ENCODE measurements at places on chromosomes 12 and 14. TPM values are rescaled to one million over a fixed set of nuclear protein-coding genes. Genes with fewer than 3 reads are reported as not detected.

The SCN8A gene
- total RNA-seq = 1.2 TPM

The PRPF39 gene
- total RNA-seq = 148 TPM

The STXBP6 gene
- total RNA-seq = 13.6 TPM

The HOXC12 gene
- total RNA-seq = not detected

The DBX2 gene
- total RNA-seq = not detected

The GLRX5 gene
- 55.4 TPM for total RNA-seq

The DPPA3 gene
- total RNA-seq = not detected

The PITPNM2 gene
- 13.4 TPM for total RNA-seq

The RIPK3 gene
- total RNA-seq = 33.5 TPM

GRCh38 chr12:77760271-77761025 lies 70.2 kb upstream of the NAV3 start:
- DNase-seq = no peak

DNA sequence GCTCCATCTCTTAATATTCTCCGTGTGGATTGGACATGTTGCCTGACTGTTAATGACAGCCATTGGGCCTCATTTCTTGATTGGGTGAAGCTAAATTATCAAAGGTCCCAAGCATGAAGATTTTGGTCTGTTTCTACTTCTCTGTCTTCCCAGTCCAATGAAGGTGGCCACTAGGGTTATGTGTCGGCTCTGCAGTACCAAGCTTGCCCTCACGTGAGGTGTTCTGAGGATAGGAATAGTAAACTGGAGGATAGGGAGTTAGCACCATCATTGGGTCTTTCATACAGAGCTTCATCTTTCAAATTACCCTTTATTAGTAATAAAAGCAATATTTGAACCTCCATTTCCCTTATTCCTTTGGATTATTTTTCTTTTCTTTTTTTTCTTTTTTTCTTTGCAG lies 21.9 kb upstream of the BICD1 start:
- no peak for DNase-seq

- no peak for DNase-seq
These were observed 227.3 kb upstream of the DAAM1 start for GRCh38 chr14:58961045-58961731.

GRCh38 chr14:55430024-55430690 lies 10.3 kb downstream of the TBPL2 start:
- DNase-seq = peak; percentile 90

DNA sequence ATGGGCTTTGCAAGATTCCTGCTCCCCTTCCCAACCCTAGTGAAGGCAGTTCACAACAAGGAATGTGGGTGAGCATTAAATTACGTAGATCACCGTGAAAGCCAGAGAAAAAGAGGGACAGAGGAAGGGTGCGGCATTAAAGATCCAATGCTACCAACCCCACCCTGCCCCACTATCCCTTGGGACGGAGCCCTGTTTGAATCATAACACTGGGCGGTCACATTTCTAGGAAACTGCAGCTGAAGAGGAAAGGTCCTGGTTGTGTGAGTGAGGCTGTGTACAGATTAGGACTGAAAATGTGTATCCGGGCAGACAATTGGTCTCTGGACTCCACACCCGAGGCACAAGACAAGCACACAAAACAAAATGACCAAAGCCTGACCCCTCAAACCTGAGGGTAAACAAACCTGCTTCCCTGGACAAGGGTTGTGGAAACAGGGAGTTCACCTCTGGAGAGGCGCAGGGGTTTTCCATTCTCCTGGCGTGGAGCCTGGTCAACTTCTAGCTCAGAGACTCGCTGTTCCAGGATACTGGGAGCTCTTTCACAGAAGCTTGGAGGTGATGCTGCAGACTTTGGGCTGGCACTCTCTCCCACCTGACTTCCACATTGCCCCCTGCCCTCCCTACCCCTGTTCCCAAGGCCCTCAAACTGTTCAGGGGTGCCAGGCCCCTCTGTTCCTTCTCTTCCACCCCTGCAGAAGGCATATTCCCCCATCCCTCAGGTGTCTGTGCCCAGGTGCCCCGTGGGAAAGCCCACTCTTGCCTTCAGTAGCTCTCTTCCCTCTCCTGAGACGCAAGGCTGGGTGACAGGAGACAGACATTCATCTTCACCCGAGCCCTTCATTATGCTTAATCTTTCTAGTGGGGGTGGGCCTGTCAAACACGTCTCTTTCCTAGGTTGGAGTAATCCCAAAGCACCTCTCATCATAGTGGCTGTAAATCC lies 16.5 kb downstream of the NINJ2 start:
- DNase-seq = peak; percentile 67

- DNase-seq = no peak
These were observed 515.5 kb downstream of the C12orf50 start for GRCh38 chr12:87513536-87514280.

GRCh38 chr12:32983968-32984367 lies 87.4 kb upstream of the PKP2 start:
- no peak for DNase-seq

DNA sequence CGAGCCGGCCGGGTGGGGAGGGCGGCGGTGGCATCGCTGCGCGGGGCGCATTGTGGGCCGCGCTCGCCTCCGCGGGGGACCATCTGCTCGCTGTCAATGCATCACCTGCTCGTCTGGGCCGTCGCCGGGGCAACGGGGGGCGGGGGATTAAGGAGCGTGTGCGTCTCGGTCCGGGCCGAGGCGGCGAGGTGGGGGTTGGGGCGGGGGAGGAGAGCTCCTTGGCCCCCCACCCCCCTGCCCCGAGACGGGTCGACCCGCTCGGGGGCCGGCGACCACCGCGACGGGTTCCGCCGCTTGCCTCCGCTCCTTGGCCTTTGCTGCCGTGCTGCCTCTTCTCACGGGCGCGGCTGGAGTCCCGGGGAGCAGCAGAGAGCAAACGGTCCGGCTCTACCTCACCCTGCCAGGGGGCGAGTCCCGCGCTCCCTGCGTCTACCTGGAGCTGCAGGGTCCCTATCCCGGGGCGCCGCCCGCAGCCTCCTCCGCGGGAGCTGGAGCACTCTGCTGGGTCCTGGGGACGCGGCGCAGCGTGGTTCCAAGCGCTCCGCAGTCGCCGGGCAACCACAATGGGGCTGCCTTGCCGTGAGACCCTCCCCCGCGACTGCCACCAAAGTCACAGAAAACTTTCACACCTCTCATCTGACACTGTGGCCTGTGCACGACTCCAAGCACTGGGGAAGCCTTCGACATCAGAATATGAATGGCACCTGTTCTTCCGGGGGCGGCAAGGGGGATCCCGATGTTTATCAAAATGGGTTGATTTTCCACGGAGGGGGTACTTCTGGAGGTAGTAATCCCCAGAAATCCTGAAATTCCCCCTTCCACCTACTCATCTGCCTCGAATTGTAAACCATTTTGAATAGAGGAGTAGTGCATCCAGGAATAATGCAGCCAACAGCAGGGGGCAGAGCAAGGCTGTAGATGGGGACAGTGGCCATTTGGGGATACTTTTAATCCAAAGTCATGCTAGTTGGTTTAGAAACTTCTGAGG lies at the start of gene C12orf42:
TSS of gene C12orf42 (minus strand) at position 500 of the 988 bp plus-strand sequence. CDS start 17,542 bp downstream, outside the sequence.
- peak; percentile 77 for DNase-seq

DNA sequence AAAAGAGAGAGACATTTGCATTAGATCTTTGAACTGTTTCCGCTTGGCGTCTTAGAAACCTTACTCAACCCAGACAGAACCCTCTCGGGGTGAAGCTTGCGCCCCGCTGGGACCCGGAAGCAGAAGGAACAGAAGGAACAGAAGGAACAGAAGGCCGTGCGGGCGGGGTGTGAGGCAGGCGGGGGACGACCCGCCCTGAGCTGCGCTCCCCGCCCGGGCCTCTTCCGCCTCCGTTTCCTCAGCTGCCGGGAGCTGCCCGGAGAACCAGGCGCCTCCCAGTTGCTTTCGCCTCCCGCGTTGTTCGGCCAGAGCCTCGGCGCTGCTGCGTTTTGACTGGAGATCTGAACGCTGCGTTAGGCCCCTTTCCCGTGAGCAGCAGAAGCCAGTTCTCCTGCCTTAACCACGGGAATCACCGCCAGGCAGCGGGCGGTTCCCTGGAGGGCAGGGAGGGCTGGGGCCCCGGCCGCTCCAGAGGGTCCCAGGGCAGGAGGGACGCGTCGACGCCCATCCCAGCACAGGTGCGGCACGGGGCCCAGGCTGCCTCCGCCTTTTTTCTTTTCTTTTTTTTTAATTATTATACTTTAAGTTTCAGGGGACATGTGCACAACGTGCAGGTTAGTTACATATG lies 19.3 kb upstream of the MMP17 start:
- DNase-seq = no peak

DNA sequence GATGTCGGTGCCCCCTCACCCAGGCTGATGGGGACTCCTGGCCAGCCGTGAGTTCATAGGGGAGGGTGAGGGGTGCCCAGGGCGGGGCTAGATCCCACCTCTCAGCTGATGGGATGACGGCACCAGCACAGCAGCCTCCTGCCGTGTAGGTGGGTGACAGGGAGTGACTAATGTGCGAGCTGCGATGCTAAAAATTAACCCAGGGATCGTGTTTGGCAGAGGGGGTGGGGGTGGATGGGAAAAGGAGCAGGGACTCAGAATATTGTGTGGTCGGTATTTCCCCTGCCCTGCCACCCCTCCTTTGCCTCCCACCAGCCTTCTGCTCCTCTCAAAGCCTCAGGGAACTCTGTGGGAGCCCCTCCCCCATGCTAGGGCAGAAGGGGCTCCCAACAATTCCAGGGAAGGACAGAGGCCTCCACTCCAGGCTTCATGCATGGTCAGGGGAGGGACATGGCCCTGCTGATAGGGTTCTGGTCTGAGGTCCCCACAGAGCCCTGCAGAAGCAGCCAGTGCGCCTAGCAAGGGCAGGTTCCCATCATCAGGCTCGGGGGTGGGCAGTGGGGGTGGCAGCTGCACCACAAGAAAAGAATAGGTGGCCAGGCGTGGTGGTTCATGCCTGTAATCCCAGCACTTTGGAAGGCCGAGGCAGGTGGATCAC lies 12.5 kb downstream of the TAMALIN start:
- DNase-seq = peak; percentile 83

GRCh38 chr14:75281654-75282019 lies 3.0 kb downstream of the FOS start:
- DNase-seq = no peak

DNA sequence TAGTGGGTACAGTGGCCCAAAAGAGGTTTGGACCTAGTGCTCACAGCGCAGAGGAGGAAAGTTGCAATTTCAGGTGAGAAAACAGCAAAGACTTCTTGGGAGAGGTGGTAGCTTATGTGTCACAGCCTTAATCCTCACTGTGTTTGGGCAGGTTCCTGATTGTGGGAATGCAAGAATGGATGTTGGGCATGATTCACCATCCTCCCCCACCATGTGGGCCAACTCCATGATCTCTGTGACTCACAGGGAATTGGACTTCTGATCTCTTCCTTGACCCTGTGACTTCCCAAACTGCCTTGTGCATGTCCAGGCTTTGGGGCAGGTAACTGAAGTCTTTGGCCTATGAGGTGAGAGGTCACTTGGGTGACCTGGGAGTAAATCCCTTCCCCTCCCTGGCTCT lies 1.8 kb upstream of the CHST11 start:
- no peak for DNase-seq

GRCh38 chr12:109134186-109134917 lies 18.0 kb downstream of the ACACB start:
- DNase-seq = no peak

DNA sequence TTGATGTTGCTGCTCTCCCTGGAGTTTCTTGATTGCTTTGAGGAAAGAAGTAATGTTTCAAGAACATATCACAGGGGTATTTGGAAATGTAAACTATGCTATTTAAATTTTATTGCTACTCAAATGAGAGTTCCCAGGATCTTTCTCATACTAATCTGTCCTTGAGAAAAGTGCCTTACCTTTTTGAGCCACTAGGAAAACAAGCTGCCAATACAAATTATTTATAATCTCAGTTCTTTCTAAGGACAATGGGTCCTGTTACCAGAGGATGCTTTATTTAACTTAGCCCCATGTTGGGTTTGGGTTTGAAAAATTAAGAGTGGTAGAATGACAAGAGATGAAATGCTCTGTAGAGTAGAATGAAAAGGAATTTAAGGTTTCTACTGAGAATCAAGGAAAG lies 258.2 kb upstream of the PRKD1 start:
- no peak for DNase-seq

DNA sequence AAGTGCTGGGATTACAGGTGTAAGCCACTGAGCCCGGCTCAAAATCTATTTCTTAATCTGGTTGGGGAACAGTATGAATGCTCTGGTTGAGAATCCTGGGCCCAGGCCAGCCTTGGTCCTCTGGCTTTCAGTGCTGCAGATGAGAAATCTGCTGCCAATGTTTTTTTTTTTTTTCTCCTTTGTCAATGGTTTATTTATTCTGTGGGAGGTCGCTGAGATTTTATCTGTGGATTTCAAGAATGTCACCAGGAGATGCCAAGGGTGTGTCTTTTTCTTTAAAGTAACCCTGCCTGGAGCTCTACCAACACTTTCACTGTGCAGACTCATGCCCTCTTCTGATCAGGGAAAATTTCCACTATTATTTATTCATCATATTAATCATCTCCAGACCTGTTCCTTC lies 3.6 kb downstream of the SLC25A29 start:
- no peak for DNase-seq

DNA sequence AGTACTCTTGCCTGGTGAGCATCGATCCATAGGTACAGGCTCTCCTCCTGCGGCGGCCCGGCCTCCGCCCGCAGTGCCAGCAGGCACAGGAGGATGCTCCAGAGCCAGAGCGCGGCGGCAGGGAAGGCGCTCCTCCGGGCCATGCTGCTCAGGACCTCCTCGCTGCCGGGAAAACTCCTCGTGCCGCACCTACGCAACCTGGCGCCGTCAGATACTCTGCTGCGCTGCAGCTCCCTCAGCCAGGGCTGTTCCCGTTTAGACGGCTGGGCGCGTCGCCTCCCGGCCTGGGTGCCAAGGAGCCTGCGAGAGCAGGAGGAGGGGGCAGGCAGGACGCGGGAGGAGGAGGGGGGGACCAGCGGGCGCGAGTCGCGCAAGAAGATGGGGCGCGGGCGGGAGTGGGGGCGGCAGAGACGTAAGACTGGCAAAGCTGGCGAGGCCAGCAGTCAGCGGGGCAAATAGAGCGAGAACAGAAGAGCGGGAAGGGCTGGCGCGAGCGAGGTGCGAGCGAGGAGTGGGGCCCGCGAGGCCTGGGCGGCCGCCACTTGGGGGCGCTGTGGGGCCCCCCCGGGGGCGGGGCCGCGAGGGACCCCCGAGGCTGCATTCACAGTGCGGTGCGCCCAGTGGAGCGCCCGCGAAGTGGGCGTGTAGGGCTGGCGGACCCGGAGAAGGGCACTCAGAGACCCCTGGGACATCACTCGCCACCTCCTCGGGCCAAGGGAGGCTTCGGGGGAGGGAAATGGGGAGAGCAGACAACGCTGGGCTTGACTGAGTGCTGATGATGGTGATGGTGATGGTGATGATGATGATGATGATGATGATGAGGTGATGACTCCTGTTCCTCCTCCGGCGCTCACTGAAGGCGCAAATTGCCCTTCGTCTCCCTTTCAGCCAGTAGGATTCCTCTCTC lies at the start of gene WIF1:
TSS of gene WIF1 (minus strand) at position 257 of the 907 bp plus-strand sequence. CDS start at position 143, 114 bp downstream.
- peak; percentile 69 for DNase-seq

GRCh38 chr12:116710370-116711150 lies 27.3 kb downstream of the SPRING1 start:
- DNase-seq = no peak

GRCh38 chr14:70896981-70897380 lies 10.3 kb upstream of the PCNX1 start:
- DNase-seq = no peak

DNA sequence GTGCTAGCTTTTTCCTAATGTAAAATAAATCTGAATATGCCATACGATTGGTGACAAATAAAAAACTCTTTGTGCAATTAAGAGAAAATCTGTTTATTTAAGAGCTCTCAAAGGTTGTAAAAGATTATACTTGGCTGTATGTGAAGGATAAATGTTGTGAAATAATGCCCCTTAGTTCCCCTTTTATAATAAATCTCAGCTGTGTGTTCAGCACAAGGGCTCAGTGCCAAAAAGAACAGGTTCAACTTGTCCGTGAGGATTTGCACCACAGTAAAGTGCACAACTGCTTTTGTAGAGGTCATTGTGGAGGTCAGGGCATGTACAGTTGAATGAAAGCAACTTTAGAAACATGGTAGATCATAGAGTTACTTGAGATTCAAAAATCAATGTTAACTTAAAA lies 118.6 kb downstream of the TRMT5 start:
- peak; percentile 95 for DNase-seq

Measured in stomach (tissue), 19 donors.